ENCODE measurements at places on chromosomes 7 and 10.
A peak's percentile ranks its signal among the peaks of the same experiment; 100 is the strongest.

- no peak for DNase-seq
Measured at GRCh38 chr7:159039716-159040115, 105.0 kb downstream of the VIPR2 start.

DNA sequence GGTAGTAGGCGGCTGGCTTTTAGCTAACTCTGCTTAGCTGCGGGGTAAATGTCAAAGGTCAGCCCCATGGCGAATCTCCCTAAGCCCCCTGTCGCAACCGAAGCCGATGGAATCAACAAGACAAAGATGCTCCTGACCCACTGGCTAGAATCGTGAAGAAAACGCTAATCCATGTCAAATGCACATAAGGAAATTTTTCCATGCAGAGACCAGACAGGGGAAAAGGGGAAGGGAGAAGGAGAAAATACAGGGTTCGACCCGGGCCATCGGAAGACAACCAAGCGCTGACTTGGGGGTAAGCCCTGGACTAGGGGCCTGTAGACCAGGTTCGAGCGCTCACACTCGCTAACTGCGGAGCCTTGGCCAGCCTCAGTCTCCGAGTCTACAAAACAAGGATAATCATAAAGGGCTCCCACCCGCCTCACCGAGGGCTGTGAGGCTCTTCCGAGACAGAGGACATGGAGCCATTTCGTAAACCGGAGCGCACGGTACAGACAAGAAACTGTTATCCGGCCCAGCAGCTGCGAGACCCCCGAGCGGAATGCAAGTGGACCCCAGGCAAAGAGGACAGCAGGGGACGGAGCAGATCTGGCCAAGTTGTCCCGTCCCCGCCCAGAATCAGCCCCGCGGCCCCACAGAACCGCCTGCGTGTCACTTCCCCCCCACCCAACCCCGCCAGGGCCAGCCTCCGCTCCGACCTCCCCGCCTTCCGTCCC, 507 bp downstream of the SAR1A start:
- no peak for DNase-seq

GRCh38 chr7:42380401-42380800, 143.4 kb upstream of the GLI3 start:
- DNase-seq, result no peak

- peak; percentile 96 for DNase-seq
Measured at GRCh38 chr10:110399106-110399964, 94.6 kb upstream of the SMNDC1 start.

DNA sequence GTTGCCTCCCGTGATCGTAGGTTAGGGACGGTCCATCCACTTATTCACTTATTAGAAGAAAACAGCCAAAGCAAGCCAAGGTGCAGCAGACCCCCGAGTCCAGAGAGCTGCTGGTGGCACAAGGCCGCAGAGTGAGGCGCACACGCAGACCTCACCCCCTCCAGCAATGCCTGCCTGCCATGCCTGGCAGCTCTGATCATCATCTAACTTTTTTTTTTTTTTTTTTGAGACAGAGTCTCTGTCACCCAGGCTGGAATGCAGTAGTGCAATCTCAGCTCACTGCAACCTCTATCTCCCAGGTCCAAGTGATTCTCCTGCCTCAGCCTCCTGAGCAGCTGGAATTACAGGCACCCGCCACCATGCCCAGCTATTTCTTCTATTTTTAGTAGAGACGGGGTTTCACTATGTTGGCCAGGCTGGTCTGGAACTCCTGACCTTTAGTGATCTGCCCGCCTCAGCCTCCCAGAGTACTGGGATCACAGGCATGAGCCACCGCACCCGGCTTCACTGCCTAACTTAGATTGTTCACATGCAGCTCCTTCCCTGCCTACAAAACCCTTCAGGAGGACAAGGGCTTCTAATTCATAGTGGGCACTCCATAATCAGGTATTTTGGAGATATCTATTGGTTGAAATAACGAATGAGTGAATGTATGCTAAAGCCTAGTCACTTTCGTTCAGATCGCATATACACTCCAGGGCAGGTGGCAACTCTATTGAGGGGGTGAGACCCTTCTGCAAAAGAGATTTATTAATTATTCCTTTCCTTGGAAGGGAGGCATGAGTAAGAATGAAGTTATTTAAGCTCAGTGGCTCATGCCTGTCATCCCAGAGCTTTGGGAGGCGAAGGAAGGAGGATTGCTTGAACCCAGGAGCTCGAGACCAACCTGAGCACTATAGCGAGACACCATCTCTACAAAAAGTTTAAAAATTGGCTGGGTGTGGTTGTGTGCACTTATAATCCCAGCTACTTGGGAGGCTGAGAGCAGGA, 15.9 kb downstream of the TRIM56 start:
- DNase-seq, result no peak

- no peak for DNase-seq
Measured at GRCh38 chr10:113858541-113858940, 4.1 kb downstream of the NHLRC2 start.

DNA sequence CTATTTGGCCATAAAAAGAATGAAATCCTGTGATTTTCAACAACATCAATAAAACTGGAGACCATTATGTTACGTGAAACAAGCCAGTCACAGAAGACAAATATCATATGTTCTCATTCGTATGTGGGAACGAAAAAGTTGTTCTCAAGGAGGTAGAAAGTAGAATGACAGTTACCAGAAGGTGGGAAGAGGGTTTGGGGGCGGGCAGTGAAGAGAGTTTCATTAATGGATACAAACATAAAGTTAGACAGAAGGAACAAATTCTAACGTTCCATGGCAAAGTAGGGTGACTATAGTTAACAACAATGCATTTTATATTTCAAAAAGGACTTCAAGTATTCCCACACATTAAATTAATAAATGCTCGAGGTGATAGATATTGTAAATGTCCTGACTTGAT, 97.4 kb downstream of the ZPBP start:
- DNase-seq, result no peak

DNA sequence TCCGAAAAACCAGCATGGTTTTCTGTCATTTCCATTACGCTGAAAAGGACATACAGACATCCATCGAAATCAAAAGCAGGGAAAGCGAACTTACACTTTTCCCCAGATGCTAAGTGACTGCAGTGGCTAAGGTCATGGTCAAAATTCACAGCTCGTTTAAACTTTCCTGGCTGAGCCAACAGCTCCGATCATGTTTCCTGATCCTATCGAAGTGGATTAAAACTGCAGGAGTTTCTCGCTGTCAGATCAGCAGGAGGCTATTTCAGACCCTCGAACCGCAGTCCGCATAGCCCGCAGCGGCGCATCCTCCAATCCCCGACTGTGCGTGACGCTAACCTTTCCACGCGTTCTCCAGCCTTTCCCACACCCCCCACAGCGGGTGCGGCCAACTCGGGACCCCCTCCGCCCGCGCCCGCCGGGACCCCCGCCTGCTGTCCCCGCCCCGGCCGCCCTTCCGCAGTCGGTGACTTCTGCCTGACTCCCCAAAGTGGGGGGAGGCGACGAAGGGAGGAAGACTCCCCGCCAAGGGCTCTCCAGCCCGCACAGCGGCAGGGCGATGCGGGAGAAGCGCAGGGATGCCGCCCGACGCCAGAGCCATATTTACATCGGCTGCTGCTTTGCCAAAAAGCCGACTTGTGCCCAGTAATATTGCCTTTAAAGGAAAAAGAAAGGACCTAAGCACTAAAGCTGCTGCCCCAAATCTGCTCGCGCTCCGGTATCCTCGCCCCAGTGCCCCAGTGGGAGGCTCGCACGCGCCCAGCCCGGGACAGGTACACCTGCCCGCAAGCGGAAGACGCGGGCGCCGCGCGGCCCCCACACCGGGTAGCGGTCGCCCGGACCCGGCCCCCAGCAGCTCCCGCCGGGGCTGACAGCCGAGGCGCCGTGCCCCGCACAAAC, 1.2 kb downstream of the PIP4K2A start:
- DNase-seq, result peak; percentile 27
